ENCODE measurements at places on chromosomes 1 and 21.

- no peak for DNase-seq
Measured at GRCh38 chr1:7247791-7248548, 462.7 kb downstream of the CAMTA1 start.

DNA sequence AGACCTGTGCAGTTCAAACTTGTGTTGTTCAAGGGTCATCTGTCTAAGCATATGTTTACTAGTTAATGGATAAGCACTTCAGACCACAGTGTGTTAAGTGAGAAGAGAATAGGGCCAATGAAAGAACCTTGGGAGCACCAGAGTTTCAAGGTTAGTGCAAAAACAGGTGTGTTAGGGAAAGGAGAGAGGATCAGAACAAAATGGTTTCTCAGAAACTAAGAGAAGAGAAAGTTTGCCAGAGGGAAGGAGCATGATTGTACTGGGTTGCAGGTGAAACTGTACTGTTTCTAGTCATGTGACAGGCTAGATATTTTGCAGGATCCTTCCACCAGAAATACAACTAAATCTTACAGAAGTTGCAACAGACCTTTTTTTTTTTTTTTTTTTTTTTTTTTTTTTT is 23.3 kb downstream of the RPRD2 start:
- DNase-seq, result no peak

- DNase-seq, result no peak
Measured at GRCh38 chr1:244449936-244450508, 1.7 kb downstream of the ADSS2 start.

DNA sequence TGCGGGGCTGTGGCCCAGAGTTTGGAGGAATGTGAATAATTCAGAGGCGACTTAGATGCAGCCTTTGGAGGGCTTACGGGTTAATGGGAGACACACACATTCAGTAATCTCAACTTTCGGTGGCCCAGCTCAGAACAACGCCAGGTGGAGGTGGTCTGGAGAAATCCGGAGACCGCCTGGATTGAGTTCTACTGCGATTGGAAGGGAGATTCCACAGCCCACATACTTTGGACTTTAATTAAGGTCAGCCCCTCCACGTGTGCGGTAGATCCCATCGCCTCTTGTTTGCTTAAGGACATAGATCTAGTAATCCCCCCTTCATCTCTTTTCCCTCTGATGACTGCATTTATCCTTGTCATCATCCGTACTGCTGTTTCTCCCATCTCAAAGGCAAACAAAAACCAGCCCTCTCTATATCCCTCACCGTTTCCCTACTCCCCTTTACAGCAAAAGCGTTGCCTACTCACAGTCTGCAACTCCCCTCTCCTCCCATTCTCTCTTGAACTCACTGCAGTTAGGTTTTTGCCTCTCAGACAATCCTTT is 720 bp upstream of the BSDC1 start:
- peak; percentile 42 for DNase-seq

DNA sequence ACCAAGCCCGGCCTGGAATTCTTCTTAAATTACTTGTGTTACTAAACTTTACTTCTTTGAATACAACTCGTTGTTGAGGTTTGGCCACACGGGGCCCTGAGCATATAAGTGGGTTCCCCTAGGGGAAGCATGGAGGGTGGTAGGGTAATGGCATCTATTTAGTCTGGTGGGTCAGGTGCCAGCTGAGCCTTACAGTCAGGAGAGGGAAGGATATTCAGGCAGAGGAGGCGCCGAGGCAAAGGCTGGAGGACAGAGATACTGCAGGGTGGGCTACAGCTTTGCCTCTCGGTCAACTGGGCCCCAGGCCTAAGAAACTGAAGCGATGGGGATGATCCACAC is 424 bp upstream of the NECAP2 start:
- no peak for DNase-seq

DNA sequence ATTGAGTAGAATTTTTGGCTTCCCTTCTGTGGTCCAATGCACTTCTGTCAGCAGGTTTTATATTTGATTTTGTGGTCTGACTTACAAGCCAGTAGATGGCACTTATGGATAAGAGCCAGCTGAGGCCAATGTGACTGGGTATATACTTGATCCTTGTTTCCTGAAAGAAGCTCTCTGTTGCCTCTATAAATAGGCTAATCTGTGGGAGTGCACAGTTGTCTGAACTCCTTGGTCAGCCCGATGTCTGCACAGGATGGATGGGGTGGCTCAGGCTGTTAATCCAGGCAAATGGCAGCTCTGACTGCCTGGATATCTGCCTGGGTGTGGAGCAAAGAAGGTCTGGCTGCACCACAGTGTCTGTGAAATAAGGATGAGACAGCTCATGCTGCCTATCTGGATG is 1183.7 kb upstream of the PRMT6 start:
- DNase-seq, result no peak

DNA sequence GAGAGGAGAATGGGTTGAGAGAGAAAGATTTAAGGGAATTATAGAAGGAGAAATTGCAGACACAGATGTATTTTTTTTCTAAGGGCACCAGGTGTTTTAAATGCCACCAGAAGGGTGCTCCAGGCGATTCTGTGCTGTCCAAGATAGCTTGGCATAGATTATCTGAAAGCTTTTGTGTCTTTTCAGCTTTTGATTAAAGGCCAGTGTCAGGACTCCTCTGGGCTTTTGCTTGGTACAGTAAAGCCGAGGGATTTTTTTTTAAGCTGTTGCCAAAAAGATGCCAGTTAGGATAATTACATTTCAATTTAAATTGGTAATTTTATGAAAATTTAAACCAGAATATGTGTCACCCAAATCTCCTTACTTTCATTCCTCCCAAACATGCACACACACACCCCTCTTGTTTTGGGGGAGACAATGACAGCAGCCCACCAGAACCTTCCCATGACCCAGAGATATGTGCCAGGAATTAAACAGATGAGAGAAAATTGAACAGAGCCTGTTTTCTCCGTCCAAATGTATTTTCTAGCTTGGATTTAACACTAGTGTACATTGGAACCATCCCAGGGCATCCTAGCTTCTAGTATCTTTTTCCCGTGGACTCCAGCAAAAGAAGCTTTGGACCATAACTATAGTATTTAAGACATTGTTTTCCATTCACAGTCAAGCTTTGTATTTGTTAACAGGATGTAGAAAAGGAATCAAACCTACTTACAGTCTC is 670.7 kb upstream of the CXADR start:
- DNase-seq, result no peak

DNA sequence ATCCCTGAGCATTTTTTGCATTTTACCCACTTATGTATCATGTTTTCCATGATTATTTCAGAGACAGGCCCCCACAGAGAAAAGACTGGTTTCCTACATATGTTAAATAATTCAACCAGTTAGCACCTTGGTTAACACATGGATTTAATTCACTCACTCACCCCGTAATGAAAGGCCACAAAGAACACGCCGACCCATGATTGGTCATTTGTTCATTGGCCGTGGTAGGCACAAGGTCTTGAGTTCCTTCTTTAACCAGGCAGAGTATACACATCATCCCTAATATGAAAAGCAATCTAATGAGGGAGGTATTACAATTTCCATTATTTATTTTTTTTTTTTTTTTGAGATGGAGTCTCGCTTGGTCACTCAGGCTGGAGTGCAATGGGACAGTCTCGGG is 50.6 kb downstream of the RPS6KA1 start:
- no peak for DNase-seq

- no peak for DNase-seq
Measured at GRCh38 chr21:32908534-32908933, 117.2 kb upstream of the OLIG2 start.

DNA sequence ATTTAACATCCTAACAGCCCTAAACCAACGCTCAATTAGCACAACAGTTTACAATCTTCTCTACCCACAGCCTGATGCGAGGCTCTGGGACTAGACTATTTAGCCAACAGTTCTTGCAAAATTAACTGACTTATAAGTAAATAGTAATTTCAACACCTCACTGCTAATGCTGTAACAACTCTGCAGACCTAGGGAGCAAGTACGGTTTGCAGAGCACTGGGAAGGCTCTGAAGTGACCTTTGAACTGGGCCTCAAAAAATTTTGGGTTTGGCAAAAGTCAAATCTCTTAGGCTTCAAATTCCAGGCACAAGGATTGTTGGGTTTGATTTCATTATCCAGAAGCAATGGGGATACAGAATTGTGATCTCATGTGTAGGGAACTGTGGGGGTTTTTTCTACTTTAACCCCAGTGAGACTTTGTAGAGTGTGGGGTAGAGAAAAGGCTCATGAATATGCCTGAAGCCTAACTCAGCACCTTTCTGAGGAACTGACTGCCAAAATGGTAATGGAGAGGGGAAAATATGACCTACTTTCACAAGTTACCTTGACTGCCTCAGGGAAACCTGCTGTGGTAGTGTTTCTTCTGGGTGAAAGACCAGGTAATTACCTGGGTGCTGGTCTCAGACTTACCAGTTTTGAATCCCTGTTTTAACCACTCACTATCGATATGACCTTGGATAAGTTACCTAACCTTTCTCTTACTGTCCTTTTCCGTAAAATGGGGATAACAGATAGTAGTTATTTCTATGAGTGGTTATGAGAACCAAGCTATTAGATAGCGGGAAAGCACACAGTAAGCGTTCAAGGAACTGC is 889 bp upstream of the TXLNA start:
- no peak for DNase-seq

Measured in D341Med (cell line).